ENCODE measurements at places on chromosomes 2 and 18.

DNA sequence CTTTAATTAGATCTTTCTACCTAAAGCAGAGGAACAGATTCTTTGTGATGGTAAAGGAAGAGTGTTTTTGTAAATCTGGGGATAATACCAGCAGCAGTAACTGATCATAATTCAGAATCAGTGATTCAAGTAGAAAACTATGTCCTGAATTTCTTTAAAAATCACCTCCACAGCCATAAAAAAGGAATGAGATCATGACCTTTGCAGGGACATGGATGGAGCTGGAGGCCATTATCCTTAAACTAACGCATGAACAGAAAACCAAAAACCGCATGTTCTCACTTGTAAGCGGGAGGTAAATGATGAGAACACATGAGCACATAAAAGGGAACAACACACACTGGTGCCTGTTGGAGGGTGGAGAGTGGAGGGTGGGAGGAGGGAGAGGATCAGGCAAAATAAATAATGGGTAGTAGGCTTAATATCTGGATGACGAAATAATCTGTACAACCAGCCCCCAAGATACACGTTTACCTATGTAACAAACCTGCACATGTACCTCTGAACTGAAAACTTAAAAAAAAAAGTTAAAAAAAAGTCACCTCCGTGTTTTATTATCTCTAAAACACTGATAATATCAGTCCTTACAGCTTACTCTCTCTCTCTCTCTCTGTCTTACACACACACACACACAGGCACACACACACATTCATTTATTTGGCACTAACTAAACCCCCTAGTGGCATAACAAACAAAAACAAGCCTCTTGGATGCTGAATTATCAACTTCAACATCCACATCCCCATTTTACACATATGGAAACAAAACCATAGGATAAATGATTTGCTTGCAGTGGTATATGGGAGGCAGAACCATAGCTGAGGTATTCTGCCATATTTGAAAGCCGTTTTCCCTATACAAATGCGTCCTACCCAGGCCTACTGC lies 1.4 kb downstream of the TM4SF20 start:
- DNase-seq, result no peak

DNA sequence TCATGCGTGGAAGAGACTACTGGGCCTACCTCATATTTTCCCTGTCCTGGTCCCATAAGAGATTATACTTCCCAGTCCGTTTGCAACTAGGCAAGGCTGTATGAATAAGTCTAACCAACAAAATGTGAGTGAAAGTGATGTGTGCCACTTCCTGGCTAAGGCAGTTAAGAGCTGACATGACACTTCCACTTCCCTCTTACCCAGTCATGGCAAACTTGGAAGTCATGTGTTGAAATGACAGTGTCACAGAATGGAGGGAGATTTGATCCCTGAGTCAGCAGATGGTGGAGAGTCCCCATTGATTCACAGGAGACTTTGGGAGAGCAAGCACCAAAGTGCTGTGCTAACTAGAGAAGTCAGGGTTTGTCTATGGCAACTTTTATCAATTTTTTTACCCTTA lies 36.4 kb downstream of the TACR1 start:
- DNase-seq, result no peak

DNA sequence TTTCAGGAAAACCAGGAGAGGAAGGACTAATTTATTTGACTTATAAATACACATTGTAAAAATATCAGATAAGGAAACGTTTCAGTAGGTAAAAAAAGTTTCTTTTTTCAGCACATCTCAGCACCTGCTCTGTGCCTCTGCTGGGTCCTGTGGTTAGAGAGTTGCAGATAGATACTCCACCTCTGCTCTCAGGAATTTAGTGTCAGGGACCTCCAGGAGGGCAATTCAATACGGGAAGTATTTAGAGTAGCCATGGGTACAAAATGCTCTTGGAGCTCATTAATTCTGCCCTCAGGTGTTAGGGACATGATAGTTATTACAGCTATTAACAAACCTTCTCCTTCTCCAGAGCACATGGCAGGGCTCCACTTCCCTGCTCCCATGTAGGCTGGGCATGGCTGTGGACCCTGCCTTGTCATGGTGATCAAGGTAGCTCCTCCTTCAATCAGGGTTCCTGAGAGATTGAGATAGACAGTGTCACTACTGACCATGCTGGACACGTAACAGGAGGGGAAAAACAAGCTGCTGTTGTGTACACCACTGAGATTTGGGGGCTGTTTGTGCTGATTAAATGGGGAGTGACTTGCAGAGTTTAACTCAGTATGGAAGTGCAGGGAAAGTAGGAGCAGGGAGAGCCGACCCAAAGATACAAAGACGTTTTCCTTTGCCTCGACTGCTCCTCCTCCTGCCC lies 185.6 kb upstream of the COPS8 start:
- DNase-seq, result no peak

GRCh38 chr2:73700661-73701447 lies 36.3 kb downstream of the TPRKB start:
- DNase-seq, result no peak

GRCh38 chr2:196372811-196373664 lies 201.7 kb upstream of the STK17B start:
- no peak for DNase-seq

GRCh38 chr2:30293303-30293921 lies 62.1 kb downstream of the LBH start:
- DNase-seq, result peak; percentile 17

DNA sequence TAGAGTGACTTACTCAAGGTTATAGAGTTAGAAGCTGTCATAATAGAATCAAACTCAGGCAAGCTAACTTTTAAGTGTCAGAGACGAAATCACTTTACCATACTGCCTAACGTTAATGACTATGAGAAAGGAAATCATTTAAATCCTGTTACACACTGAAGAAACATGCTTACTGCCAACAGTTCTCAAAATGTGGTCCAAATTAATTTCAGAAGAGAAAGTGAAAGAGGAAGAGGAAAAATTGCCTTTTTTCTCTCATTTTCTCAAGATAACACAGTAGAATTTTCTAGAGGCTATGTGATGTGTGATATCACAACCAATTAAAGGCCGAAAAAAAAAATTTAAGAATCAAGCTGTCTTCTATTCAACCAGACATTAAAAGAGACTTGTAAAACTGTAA lies 1362.7 kb upstream of the CHAC2 start:
- DNase-seq, result no peak

GRCh38 chr2:72148837-72149555 lies 1.3 kb upstream of the CYP26B1 start:
- no peak for DNase-seq

GRCh38 chr2:60964651-60965498 lies 52.6 kb upstream of the PEX13 start:
- no peak for DNase-seq

DNA sequence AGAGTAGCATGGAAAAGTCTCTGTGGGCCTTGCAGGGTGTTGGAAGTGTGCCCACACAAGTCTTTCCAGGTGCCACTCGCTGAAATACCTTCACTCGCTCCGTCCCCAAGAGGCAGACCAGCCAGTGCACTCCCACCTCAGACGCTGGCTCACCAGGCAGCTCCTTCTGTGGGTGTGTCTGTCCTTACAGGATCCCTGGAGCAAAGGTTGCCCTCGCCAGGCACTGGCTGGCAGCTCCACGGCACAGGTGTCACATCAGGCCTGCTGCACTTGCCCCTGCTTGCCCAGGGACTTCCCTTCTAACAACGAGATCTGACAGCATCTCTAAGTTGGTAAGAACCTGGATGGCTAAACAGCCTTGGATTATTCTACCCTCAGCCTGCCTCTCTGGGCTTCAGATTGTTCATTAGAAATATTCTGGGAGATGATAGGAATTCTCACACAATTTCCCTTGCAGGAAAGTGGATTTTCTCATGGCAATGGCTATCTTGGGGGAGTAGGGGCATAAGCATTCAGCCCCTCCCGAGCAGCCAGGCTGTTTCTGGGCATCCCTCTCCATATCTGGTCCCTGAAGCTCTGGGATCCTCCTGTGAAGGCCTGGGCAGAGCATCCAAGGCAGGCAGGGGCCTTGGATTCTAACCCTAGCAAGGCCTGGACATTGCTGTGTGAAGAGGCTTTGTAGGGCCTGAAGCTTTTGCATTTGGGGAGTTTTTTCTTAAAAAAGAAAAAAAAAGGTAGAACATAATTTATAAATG lies 262.1 kb downstream of the MYCN start:
- DNase-seq, result no peak

GRCh38 chr2:102588213-102588939 lies 31.0 kb upstream of the SLC9A2 start:
- DNase-seq, result no peak

GRCh38 chr2:170339322-170339721 lies 161.4 kb downstream of the MYO3B start:
- no peak for DNase-seq

GRCh38 chr2:20638646-20639430 lies 12.1 kb downstream of the HS1BP3 start:
- DNase-seq, result no peak

GRCh38 chr2:158999458-158999857 lies 31.0 kb downstream of the TANC1 start:
- no peak for DNase-seq

- DNase-seq, result no peak
Measured at GRCh38 chr18:65527879-65528633, 222.8 kb upstream of the CDH7 start.

DNA sequence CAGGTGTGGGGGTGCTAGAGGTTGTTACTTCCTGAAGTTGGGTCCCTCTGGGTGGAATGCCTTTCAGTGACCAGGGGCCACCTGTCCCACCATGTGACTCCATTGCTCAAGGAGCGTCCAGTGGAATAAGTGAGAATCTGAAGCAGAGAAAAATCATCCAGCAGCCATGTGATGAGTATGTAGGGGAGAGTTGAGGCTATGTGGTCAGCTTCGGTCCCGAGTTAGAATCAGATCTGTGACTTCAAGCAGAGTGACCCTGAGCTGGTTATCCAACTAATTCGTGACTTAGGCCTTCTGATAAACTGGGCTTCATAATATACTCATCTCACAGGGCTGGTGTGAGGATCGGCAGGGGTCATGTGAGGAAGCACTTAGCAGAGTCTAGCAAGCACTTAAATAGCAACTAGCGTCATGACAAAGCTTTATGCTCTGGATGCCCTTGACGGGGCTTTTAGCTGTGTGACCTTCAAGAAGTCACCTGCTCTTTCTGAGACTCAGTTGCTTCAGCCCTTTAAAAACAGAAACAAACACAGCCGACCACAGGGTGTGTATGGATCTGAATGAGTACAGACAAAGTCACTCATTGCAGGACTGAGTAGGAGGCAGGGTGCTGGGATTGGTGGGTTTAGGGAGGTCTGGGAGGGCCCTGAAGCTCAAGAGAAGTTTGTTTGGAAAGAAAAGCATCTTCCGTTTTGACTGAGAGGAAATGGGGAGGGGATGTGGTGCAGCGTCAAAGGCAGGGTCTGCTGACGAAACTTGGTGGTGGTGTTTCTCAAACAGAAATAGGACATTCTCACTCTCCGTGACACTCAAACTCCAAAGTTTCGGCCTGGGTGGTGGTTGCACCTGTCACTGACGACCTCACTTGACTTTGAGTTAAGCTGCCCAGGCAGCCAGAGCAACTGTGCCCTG lies 264.0 kb upstream of the CXCR4 start:
- DNase-seq, result peak; percentile 95

DNA sequence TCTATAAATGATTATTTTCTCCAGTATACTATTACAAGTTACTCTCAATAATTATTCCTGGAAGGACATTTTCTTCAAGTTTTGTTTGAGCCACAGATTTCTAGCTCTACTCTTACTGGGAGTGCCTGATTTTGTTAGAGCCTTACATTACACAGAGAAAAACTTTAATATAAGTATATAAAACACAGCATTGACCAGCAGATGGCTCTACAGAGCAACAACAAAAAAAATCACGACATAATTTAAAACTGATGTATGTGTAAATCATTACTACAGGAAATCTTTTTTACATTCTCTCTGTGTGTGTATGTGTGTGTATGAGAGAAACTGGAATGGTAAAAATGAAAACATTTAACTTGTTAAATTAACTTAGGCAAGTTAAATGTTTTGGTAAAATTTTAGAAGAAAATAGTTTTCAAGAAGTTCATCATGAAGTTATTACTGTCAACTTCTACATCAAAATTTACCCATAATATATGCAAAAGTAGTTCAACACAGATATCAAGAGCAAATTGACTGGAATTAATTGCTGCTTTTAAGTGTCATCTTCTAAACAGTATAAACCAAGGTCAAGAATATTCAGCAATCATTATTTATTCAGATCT lies 103.3 kb downstream of the MDH1 start:
- no peak for DNase-seq

- DNase-seq, result no peak
Measured at GRCh38 chr2:25339211-25339674, 2.5 kb downstream of the DNMT3A start.

GRCh38 chr18:41875094-41875780 lies 79.8 kb upstream of the PIK3C3 start:
- no peak for DNase-seq

- no peak for DNase-seq
Measured at GRCh38 chr2:208148803-208149202, 2.8 kb upstream of the CRYGB start.

GRCh38 chr2:71811726-71812125 lies 335.9 kb downstream of the CYP26B1 start:
- DNase-seq, result no peak

- DNase-seq, result no peak
Measured at GRCh38 chr2:205835923-205836322, 153.6 kb downstream of the NRP2 start.

DNA sequence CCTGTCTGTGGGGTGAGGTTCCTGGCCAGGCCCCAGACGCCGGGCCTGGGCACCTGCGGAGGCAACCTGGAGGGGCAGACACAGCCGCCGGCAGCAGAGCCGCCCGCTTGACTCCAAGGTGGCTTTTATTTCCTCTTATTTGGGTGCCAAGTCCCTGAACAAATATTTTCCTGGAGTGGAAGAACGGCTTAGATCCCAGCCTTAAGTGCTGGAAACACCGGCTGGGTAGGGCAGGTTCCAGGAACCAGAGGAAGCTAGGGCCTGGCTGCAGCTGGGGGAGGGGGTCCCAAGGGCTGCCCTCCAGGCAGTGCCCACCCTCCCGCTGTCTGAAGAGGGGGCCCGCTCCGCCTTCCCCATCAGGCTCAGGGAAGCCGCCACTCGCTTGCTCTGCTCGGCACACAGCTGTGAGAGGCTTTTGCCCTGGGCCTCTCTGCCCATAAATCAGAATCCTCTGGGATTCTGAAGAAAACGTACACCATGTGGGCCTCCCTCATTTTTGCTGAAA lies 28.2 kb downstream of the SDC1 start:
- DNase-seq, result no peak

- no peak for DNase-seq
Measured at GRCh38 chr2:8966123-8966908, 37.2 kb downstream of the MBOAT2 start.

DNA sequence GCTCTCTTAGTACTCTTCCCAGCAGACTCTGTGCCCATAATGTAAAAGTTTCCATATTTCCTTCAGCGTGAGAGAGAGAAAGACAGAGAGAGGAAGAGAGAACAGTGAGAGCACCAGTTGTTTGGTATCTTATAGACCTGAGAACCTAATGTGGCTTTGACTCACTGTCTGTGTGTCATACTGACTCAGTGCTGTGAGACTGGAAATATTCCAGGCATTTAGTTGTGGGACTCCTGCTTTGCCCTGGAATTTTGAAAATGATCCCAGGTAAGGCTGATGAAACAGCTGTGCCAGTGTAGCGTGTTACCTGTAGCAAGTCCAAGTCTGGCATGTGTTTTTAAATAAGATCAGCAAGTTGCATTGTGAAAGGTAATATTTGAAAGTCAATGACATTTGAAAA lies 87.9 kb upstream of the KCNH7 start:
- no peak for DNase-seq

GRCh38 chr2:9809064-9809356 lies 34.3 kb upstream of the TAF1B start:
- DNase-seq, result no peak

GRCh38 chr2:133434959-133435668 lies 133.1 kb downstream of the NCKAP5 start:
- no peak for DNase-seq

GRCh38 chr2:233565685-233566140 lies 869 bp downstream of the USP40 start:
- no peak for DNase-seq

Data from stimulated activated naive CD8-positive, alpha-beta T cell treated with anti-CD3 and anti-CD28 coated beads, Interleukin-15, amount 100 ng/mL, for 72 hours (primary cell).